ENCODE measurements at places on chromosomes 4 and X.

- DNase-seq = no peak
These were observed 92.5 kb downstream of the LHFPL1 start for GRCh38 chrX:112587194-112587593.

GRCh38 chr4:121070696-121071639 lies 1.4 kb downstream of the NDNF start:
- DNase-seq = peak; percentile 56

GRCh38 chr4:146255874-146256273 lies 41.5 kb downstream of the REELD1 start:
- DNase-seq = no peak

- DNase-seq = peak; percentile 45
These were observed 55.7 kb downstream of the PHOX2B start for GRCh38 chr4:41692717-41693345.

DNA sequence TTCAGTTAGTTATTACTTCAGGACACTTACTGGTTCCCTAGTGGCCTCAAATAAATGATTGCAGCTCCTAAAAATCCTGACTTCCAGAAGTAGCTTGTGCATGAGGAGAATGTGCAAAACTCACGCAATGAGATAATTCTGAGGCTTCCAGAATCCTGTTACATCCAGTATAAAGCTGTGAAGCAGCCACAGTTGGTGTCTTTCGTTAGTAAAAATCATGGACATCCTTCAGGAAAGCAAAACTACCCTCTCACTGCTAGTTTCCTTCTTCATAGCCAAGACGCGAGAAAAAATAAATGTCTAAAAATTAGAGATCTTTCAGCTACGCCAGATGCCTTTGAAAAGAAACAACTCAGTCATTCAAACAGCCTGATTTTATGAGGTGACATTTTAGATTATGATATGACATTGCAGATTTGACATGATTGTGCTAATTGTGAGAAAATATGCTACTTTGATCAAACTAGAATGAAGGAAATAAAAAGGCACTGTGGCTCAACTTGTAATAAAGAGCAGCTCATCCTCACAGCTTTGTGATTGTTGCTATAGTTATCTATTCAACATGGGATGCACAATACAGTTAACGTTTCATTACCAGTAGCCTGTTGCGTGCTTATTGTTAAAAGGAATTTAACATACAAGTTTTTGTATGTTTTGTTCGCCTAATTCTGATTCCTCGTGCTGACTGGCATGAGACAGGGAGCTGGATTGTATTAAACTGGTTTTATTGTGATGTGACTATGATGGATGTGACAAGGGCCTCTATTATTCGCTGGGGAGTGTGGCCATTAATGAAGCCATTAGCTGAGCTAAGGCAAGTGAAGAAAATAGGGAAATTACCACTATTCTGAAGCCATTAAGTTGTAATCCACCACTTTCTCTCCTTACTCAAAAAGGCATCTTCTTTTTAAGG lies 40.5 kb downstream of the AFF2 start:
- DNase-seq = no peak

DNA sequence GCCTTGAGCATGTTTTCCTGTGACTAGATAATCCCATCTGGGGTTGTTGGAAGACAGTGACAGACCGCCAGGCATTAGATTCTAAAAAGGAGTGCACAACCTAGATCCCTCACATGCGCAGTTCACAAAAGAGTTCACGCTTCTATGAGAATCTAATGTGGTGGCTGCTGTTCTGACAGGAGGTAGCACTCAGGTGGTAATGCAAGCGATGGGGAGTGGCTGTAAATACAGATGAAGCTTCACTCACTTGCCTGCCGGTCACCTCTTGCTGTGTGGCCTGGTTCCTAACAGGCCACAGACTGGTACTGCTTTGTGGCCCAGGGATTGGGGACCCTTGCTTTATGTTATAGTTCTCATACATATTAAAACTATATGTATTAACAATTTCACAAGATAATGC lies 81.9 kb upstream of the TMLHE start:
- DNase-seq = no peak

DNA sequence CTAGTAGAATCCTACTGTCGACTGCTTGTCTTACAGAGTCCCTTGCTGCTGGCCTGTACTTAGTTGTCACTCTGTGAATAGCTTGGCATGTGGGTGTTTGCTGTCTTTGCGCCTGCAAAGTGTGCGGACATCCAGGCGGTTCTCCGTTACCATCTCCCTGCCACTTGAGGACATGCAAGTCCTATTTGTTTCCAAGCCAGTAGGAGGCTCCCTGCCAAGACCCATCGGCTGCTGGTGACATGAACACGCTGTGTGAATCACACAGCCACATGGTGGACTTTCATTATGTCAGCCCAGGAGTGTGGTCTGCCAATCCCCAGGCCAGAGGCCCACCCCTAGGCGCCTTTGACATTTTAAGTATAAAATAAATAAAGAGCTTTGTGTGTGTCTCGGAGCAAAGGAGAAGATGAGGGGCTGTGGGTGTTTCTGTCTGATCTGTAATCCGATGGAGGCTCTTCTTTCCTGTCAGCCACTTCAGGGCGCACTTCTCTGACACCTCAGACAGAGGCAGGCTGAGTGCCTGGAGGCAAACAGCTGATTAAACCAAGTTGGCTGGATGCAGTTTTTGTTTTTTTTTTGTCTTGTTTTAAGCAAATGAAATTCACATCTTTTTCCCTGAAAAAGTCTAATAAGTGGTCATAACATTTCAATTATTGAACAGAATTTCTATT lies 51.5 kb downstream of the ALPK1 start:
- DNase-seq = peak; percentile 86

DNA sequence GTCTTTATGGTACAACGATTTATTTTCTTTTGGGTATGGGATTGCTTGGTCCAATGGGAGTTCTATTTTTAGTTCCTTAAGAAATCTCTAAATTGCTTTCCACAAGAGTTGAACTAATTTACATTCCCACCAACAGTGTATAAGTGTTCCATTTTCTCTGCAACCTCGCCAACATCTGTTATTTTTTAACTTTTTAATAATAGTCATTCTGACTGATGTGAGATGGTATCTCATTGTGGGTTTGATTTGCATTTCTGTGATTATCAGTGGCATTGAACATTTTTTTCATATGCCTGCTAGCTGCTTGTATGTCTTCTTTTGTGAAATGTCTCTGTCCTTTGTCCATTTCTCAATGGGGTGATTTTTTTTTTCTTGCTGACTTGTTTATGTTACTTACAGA lies 42.8 kb downstream of the UCHL1 start:
- no peak for DNase-seq

DNA sequence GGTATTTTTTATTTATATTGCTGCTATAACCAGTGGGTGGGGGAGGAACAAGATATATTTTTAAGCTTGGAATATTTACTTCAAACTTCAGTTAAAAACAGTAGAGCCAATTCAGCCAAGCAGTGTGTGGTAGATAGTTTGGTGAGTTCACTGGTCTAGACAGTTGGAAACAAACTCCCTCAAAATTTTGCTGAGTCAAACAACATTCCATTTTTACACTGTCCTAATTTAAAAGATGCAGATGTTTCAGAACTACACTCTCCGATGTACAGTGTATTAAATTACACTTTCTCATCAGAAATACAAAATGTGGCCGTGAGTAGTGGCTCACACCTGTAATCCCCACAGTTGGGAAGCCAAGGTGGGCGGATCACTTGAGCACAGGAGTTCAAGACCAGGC lies 23.3 kb downstream of the PRKX start:
- DNase-seq = no peak

GRCh38 chr4:150033901-150034300 lies 44.3 kb upstream of the DCLK2 start:
- no peak for DNase-seq

GRCh38 chr4:13533670-13534343 lies 10.5 kb downstream of the NKX3-2 start:
- no peak for DNase-seq

DNA sequence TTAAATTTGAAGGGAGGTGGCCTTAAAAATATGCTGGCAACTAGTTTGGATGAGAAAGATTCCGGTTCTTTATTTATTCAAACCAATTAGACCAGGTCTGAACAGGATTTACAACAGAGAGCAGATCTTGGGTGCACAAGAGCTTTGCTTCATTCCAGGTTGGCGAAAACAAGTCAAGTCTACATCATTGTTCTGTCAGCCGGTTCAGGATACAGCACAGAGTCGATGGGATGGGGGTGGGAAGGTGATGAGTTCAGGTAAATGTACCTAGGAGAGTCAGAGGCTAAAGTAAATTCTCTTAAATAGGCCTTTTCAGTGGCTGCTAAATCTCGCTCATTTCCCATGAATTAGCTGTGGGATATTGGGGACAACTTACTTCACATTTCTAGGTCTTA lies 882 bp upstream of the STIM2 start:
- DNase-seq = no peak

DNA sequence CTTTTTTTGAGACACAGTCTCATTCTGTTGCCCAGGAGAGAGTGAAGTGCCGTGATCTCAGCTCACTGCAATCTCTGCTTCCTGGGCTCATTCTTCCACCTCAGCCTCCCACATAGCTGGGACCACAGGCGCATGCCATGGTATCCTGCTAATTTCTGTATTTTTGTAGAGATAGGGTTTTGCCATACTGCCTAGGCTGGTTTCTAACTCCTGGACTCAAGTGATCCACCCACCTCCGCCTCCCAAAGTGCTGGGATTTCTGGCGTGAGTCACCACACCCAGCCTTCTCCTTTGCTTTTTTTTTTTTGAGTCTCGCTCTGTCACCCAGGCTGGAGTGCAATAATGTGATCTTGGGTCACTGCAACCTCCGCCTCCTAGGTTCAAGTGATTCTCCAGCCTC lies 94.1 kb downstream of the PDS5A start:
- DNase-seq = no peak

DNA sequence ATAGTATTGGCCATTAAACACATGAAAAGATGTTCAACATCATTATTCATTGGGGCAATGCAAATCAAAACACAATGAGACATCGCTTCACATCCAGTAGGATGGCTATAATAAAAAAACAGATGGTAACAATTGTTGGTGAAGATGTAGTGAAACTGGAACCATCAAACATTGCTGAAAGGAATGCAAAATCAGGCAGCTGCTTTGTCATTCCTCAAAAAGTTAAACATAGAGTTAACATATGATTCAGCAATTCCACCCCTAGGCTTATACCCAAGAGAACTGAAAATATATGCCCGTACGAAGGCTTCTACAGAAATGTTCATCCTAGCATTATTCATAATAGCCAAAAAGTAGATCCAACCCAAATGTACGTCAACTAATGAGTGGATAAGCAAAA lies 144.0 kb upstream of the NAP1L5 start:
- no peak for DNase-seq

GRCh38 chrX:19595043-19595677 lies 79.9 kb upstream of the MAP3K15 start:
- DNase-seq = no peak

DNA sequence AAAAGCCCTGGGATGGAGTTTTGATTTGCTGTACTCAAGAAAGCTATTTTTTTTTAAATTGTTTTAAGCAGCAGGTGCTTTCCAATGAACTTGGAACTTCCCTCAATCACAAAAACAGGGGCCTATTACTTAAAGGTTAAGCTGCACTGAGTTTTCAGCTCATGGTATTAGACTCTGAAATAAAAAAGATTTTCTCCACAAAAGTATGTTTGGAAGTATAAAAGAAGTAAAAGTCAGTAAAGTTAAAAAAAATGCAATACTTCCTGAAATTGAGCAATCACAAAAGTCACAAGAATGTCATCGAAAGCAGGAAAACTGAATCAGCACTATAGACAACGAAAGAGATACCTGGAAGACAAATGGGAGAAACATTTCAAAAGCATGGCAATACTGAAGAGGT lies 38.9 kb upstream of the PLAC8 start:
- DNase-seq = no peak

GRCh38 chr4:185847352-185848097 lies 35.5 kb upstream of the SORBS2 start:
- peak; percentile 74 for DNase-seq

GRCh38 chr4:16783119-16783518 lies 115.3 kb downstream of the LDB2 start:
- DNase-seq = no peak

DNA sequence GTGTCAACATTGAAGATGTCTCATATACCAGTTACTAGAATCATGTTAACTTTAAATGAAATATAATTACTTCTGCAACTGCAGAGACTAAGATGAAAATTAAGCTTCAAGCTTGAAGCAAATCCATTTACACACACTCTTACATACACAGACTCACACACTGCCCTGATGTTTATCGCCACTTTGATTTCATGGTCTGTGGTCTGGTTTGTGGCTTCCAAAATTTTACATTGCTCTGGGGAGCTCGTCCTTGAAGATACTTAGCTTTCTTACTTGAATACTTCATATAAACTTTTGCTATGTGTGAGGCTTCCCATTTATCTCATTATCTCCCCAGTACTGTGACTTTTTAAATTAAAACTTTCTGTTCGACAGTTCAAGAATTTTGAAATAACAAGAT lies 35.8 kb downstream of the ARHGEF38 start:
- DNase-seq = no peak

DNA sequence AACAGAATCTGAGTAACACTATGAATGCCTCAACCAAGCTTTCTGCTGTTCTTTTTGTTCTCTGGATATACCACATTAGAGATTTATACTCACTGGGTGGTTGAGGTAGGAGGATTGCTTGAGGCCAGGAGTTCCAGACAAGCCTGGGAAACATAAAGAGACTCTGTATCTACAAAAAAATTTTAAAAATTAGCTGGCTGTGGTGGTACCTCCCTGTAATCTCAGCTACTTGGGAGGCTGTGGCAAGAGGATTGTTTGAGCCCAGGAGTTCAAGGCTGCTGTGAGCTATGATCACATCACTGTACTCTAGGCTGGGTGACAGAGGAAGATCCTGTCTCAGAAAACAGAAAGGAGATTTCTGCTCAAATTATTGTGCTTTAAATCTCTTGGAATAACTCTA lies 161.6 kb upstream of the RAPGEF2 start:
- no peak for DNase-seq

- DNase-seq = no peak
These were observed 37.3 kb upstream of the SPANXN2 start for GRCh38 chrX:143757887-143758286.

- DNase-seq = no peak
These were observed 439.2 kb upstream of the FAM47C start for GRCh38 chrX:36568946-36569345.

DNA sequence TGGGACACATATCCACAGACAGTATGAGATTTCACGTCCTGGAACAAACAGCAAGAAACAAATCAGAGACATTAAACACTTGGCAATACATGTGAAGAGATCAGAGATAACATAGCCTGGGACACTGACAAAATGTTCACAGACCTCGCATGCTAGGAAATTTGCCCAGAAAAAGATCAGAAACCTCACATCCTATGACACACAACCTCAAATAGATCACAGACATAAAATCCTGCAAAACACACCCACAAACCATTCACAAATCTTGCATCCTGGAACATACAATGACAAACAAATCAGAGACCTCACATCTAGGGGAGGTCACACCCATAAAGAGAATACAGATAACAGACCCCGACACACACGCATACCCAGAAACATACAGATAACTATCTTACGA lies 18.0 kb downstream of the SUV39H1 start:
- no peak for DNase-seq

DNA sequence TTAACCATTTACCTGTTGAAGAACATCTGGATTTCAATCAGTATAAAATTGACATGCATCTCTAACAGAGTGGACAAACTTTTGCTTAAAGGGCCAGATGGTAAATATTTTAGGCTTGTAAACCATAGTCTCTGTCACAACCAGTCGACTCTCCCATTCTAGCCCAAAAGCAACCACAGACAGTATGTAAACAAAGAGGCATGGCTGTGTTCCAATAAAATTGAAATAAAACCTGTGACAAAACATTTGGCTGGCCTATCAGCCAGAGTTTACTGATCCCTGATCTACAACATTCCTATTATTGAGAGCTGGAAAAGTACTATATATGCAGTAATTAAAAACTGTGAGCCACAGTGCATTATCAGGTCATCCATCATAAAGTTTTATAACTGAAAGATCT lies 3.2 kb downstream of the CENPC start:
- DNase-seq = no peak

Measured in Right ventricle myocardium superior (tissue), 1 donor.